Hepatocyte (in vitro differentiated cells): ENCODE measurements at places on chromosomes 16 and 17. TPM values are rescaled to one million over a fixed set of nuclear protein-coding genes. Genes with fewer than 3 reads are reported as not detected.

The SCNN1B gene
- total RNA-seq: 0.23 and 0.24 TPM in 2 replicates

DNA sequence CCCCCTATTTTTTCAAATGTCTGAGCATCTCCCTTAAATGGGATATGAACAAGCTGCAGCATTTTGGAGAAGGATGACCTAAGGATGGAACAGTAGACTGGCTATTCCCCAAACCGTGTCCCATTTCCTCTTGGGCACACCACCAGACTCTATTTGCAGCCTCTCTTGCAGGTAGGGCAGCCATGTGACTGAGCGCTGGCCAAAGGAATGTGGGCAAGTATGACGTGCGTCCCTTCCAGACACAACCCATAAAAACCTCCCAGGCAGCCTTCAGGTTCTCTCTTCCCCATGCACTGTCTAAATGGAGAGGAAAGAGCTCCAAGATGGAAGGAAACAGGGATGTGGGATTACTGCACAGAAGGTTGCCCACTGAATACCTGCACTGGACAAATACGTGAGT is 149.7 kb downstream of the CCT6B start:
- H3K27ac ChIP-seq: no peak overlapping the region
- H3K4me1 ChIP-seq: no peaks in the 10 kb centered on the region

GRCh38 chr16:4338712-4339299 is 12.3 kb downstream of the PAM16 start:
- H3K4me1 ChIP-seq: peaks cover 18% of the 10 kb centered on the region
- H3K27ac ChIP-seq: peak overlapping the region; percentile 72
- H3K36me3 ChIP-seq: no peaks in the 10 kb centered on the region
- H3K27me3 ChIP-seq: no peaks in the 10 kb centered on the region
- no peak overlapping the region for H3K4me3 ChIP-seq

The ARHGAP44 gene
- total RNA-seq: 3.9 and 4.6 TPM in 2 replicates

- no peak overlapping the region for H3K4me3 ChIP-seq
- no peaks in the 10 kb centered on the region for H3K36me3 ChIP-seq
- H3K27me3 ChIP-seq: no peaks in the 10 kb centered on the region
- peaks cover 52% of the 10 kb centered on the region for H3K4me1 ChIP-seq
Observed at GRCh38 chr16:4390266-4391260, 18.9 kb downstream of the VASN start.

DNA sequence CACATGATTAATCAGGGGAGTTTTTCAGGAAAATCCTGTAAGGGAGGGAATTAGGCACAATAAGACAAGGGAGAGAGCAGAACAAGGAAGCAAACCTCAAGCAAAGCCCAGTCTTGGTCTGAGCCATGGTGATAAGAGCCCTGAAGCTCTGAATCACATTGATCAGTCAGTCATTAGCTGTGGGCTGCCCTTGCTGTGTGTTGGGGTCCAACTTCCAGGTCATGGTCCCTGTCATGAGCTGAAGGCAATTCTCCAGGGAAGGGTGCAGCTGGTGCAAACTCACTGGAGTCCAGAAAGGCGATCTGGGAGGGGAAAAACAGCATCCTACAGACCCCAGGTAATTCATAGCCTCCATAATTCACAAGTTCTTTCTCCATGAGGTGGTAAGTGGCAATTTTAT is 89.9 kb downstream of the CYLD start:
- no peaks in the 10 kb centered on the region for H3K36me3 ChIP-seq
- H3K27ac ChIP-seq: no peak overlapping the region
- no peaks in the 10 kb centered on the region for H3K27me3 ChIP-seq
- no peaks in the 10 kb centered on the region for H3K4me1 ChIP-seq
- no peak overlapping the region for H3K4me3 ChIP-seq

DNA sequence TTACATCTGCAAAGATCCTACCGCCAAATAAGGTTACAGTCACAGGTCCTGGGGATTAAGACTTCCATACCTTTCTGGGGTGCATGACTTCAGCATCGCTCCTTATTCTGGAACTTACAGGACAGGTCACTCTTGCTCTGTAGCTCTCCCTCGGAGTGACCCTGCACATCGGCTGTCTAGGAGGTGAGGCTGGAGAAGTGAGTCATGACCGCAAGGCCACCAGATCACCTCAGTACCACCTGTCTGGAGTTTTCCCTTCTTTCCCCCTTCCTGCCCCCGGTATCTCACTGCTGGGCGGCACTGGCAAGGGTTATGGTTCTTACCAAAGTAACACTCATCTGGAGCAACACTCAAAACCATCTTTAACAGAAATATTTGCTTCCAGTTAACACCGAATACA is 374.8 kb downstream of the SLC39A11 start:
- no peak overlapping the region for H3K27ac ChIP-seq
- H3K36me3 ChIP-seq: no peaks in the 10 kb centered on the region
- no peak for DNase-seq
- H3K4me1 ChIP-seq: peaks cover 3% of the 10 kb centered on the region
- no peak overlapping the region for H3K4me3 ChIP-seq

The KRT34 gene
- total RNA-seq: 0.20 TPM in 1 of 2 replicates, not detected in the other

DNA sequence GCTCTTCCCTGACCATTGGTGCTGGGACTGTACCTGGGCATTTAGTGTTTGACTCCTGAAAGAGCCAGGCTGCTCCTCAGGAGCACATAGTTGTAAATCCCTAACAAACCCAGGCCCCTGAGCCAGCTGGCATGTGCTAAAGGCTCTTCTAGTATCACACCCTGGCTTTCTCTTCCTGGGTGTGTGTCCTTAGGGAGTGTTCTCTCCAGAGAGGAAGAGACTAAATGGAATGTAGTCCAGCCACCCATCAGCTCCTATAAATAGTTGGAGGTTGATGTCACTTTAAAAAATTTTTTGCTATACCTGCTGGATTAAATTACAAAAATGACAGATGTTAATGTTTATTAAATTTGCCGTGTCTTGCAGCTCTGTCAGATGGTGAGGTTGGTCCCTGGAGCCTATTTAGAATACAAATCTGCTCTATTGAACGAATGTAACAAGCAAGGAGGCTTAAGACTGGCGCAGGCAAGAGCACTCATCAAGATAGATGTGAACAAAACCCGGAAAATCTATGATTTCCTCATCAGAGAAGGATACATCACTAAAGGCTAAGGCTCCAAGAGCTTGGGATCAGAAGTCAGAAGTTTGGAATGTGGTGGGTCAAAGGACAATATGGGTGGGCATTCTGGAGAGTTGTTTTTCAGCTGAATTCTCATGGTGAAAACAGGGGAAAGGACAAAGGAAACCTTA is 13.1 kb upstream of the DUSP14 start:
- H3K27me3 ChIP-seq: no peaks in the 10 kb centered on the region
- peak overlapping the region; percentile 66 for H3K27ac ChIP-seq
- no peak overlapping the region for H3K4me3 ChIP-seq
- DNase-seq: peak; percentile 15

GRCh38 chr17:69869667-69870066 is 205.4 kb upstream of the KCNJ16 start:
- DNase-seq: no peak
- H3K27me3 ChIP-seq: no peaks in the 10 kb centered on the region
- no peak overlapping the region for H3K27ac ChIP-seq
- no peak overlapping the region for H3K4me3 ChIP-seq
- H3K4me1 ChIP-seq: no peaks in the 10 kb centered on the region

- H3K36me3 ChIP-seq: no peaks in the 10 kb centered on the region
- H3K4me1 ChIP-seq: no peaks in the 10 kb centered on the region
- DNase-seq: no peak
Observed at GRCh38 chr16:89119661-89120141, 26.0 kb downstream of the ACSF3 start.

The HSPB9 gene
- not detected in 2 replicates for total RNA-seq

GRCh38 chr17:80687839-80688238 is 143.2 kb downstream of the RPTOR start:
- H3K27ac ChIP-seq: no peak overlapping the region
- no peak for DNase-seq
- no peaks in the 10 kb centered on the region for H3K36me3 ChIP-seq
- no peaks in the 10 kb centered on the region for H3K4me1 ChIP-seq
- no peak overlapping the region for H3K4me3 ChIP-seq

- DNase-seq: no peak
- no peaks in the 10 kb centered on the region for H3K4me1 ChIP-seq
- no peak overlapping the region for H3K4me3 ChIP-seq
- no peak overlapping the region for H3K27ac ChIP-seq
- H3K27me3 ChIP-seq: no peaks in the 10 kb centered on the region
Observed at GRCh38 chr16:120756-121155, 17.7 kb downstream of the NPRL3 start.

The SHCBP1 gene
- total RNA-seq: 2.7 and 3.2 TPM in 2 replicates

DNA sequence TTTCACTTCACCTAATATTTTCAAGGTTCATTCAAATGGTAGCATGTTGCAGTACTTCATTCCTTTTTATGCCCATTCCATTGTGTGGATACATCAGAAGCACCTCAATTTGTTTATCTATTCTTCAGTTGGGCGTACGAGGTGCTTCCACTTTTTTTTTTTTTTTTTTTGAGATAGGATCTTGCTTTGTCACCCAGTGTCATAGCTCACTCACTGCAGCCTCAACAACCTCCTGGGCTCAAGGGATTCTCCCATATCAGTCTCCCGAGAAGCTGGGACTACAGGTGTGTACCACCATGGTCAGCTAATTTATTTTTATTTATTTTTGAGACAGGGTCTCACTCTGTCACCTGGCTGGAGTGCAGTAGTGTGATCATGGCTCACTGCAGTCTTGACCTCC is 22.5 kb upstream of the SPNS3 start:
- H3K36me3 ChIP-seq: no peaks in the 10 kb centered on the region
- no peak overlapping the region for H3K27ac ChIP-seq
- no peak for DNase-seq
- H3K4me3 ChIP-seq: no peak overlapping the region

- H3K27me3 ChIP-seq: peaks cover 41% of the 10 kb centered on the region
- no peaks in the 10 kb centered on the region for H3K36me3 ChIP-seq
- H3K27ac ChIP-seq: no peak overlapping the region
- H3K4me3 ChIP-seq: no peak overlapping the region
- no peak for DNase-seq
Observed at GRCh38 chr16:179211-180092, 807 bp upstream of the HBQ1 start.

DNA sequence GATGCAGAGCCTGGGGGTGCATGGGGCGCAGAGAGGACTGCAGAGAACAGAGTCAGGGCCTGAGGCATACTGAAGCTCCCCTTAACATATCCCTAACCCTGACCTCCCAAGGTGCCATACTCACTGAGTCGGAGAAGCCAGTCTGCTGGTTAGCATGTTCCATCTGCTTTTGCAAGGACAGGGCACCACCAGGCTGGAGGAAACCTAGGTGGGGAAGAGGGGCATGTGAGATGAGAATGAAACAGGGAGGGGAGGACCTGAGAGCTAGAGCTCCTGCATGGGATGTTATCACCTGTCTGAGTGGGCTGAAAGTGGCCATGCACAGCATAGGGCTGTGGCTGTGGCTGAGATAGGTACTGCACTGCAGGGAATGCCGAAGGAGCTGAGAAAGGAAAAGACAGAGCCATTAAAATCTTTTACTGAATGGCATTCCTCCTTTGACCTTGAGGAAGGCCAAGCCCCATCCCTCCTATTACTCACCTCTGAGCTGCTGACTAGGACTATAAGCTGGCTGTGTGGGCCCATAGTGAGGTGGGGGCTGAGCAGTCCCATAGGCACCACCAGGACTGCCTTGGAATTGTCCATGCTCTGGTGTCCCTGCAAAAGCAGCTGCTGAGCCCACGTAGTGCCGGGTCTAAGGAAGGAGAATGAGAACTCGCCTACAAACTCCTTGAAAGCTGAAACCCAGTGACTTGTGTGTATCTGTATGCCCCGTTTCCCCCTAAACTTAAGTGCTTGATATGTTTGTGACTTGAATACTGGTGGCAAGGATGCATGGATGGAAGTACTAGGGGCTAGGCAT is 1.9 kb downstream of the GPS2 start:
- peaks cover 21% of the 10 kb centered on the region for H3K4me1 ChIP-seq
- peak overlapping the region; percentile 46 for H3K27ac ChIP-seq
- peaks cover 8% of the 10 kb centered on the region for H3K36me3 ChIP-seq
- no peaks in the 10 kb centered on the region for H3K27me3 ChIP-seq
- H3K4me3 ChIP-seq: no peak overlapping the region

DNA sequence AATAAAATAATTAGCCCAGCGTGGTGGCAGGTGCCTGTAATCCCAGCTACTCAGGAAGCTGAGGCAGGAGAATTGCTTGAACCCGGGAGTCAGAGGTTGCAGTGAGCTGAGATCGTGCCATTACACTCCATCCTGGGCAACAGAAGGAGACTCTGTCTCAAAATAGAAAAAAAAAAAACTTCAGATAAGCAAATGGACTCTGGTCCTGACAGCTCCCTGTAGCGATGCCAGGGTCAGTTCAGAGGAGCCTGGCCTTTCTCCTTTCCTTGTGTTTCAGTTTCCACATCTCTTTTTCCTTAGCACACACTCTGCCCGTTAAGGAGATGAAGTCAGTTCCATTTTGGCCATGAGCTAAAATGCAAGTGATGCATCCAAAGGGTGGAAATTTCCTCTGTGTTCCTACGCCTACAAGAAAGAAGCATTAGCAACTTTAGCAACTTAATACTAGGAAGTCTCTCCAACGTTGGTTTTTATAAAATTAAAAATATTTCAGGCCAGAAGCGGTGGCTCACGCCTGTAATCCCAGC is 11.6 kb upstream of the GRB2 start:
- no peak overlapping the region for H3K4me3 ChIP-seq
- H3K27ac ChIP-seq: no peak overlapping the region
- no peaks in the 10 kb centered on the region for H3K36me3 ChIP-seq
- no peaks in the 10 kb centered on the region for H3K4me1 ChIP-seq
- DNase-seq: no peak
- no peaks in the 10 kb centered on the region for H3K27me3 ChIP-seq

DNA sequence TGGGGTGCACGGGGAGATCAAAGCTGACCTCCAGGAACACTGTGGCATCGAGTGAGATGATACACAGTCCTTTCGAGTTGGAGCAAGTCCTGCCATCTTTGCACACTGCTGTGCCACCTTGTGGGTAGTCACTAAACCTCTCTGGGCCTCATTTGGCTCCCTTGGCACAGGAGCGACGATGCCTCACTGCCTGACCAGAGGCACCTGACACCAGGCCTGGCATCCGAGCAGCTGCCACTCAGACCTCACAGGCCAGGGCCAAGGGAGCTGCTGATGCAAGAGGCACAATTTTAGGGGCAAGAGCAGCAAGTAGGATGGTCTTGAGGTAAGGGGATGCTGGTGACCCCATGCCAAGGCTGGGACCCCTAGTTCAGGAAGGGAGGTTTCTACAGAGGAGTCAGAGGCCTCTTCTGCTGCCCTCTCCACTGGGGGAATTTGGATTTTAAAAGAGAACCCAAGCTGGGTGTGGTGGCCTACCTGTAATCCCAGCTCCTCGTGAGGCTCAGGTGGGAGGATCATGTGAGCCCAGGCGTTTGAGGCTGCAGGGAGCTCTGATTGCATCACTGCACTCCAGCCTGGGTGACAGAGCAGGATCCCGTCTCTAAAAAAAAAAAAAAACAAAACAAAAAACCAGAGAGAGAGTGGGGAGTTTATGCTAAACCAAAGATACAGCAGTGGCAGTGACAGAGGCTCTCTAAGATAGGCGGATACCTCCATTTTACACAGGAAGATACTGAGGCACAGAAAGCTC is 6.7 kb upstream of the ADGRG1 start:
- H3K4me3 ChIP-seq: no peak overlapping the region
- peaks cover 29% of the 10 kb centered on the region for H3K4me1 ChIP-seq
- DNase-seq: peak; percentile 52
- peak overlapping the region; percentile 94 for H3K27ac ChIP-seq
- H3K27me3 ChIP-seq: no peaks in the 10 kb centered on the region

DNA sequence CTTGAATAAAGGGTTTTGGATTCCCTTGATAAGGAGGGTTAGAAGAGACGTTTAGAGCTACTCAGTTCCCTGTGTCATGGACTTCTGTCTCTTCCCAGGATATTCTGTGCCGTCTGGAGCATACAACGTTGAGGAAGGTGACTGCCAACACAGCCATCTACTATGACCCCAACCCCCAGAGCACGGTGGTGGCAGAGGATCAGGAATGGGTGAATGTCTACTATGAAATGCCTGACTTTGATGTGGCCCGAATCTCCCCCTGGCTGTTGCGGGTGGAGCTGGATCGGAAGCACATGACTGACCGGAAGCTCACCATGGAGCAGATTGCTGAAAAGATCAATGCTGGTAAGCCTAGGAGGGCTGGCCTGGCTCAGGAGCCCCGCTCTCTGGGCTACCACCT is 24.7 kb downstream of the POLR2A start:
- H3K4me1 ChIP-seq: no peaks in the 10 kb centered on the region
- no peaks in the 10 kb centered on the region for H3K36me3 ChIP-seq
- no peak for DNase-seq
